Left forelimb (tissue), 1 donor: ENCODE measurements at places on chromosomes 1 and 21.

DNA sequence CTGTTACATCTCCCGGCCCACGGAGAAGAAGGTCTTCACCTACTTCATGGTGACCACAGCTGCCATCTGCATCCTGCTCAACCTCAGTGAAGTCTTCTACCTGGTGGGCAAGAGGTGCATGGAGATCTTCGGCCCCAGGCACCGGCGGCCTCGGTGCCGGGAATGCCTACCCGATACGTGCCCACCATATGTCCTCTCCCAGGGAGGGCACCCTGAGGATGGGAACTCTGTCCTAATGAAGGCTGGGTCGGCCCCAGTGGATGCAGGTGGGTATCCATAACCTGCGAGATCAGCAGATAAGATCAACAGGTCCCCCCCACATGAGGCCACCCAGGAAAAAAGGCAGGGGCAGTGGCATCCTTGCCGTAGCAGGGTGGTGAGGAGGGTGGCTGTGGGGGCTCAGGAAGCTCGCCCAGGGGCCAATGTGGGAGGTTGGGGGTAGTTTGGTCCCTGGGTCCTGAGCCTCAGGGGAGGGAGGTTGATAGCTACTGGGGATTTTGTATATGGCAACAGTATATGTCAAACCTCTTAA lies 2.3 kb downstream of the GJB4 start:
- DNase-seq = no peak

GRCh38 chr1:150997949-150998348 lies 8.8 kb downstream of the MINDY1 start:
- DNase-seq = no peak

- DNase-seq = peak; percentile 64
These were observed 24.7 kb upstream of the LRRC47 start for GRCh38 chr1:3821004-3821403.

- DNase-seq = no peak
These were observed 1179.6 kb downstream of the AMY1C start for GRCh38 chr1:104929280-104929679.

DNA sequence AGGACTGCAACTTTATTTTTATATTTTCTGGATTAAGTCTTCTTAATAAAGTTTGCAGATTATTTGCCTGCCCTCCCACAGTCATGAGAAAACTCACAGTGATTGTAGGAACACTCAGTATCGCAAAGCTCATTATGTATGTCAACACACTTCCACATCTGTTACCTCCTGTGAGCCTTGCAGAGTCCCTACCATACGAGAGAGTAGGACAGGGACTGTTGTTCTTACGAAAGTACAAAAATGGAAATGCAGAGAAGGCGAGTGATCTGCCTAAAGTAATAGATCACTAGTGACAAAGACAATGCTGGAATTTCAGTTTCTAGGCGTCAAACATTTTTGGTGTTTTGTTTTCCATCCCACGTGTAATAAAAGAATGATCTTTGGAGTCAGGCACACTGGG lies 131.7 kb downstream of the SYT2 start:
- DNase-seq = no peak

GRCh38 chr1:201758499-201759050 lies 70.4 kb upstream of the IPO9 start:
- DNase-seq = no peak

- no peak for DNase-seq
These were observed 570 bp upstream of the NEK7 start for GRCh38 chr1:198156111-198156744.

DNA sequence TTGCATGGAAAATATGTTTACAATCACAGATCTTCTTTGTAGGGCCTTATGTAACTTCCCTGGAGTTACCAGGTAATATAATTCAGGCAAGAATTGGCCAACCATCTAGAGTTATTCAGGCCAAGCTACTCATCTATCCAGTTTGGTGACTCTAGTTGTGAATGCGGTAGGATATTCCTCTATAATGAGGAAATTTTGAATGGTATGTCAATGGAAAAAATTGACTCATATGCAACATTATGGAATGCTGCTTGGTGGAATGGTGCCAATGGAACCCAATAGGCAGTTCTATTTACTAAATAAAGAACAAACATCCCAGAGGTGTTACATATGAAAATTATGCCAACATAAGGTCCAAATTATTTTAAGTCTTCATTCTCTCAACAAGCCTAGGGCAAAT lies 5.6 kb upstream of the TNFSF18 start:
- no peak for DNase-seq

DNA sequence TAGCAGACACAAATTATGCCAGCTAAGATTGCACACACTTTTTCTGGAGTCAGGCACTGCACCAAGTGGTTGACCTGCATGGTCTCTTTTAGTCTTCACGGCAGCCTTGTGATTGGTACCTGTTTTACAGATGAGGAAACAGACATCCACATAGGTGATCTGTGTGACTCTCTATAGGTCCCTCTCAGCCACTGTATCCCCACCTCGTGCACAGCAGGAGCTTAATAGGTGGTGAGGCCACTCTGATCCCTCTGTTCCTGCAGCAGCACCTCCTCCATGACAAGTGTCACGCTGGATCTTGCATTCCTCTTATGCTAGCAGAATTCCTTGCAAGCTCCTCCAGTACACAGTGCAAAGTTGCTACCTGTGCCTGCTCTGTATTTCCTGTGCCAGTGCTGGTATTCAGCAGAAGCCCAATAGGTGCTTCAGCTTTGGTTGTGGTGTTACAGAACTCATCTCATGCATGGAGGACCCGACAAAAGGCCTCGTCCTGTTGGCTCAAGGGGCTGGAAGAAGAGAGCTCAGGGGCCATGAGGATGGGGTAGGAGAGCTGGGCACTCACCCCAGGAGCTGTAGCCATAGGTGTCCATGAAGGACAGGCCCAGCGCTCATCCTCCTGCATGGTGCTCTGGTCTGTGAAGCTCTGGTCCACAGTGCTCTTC lies 546.7 kb downstream of the PTPRU start:
- peak; percentile 26 for DNase-seq

GRCh38 chr1:106465666-106466065 lies 590.8 kb upstream of the PRMT6 start:
- no peak for DNase-seq

- no peak for DNase-seq
These were observed 618.2 kb downstream of the BRINP3 start for GRCh38 chr1:189859385-189859977.

GRCh38 chr1:204331847-204332487 lies 27.8 kb downstream of the PLEKHA6 start:
- no peak for DNase-seq

GRCh38 chr1:242506724-242507123 lies 17.8 kb downstream of the PLD5 start:
- no peak for DNase-seq

- no peak for DNase-seq
These were observed 7.1 kb downstream of the NHLH2 start for GRCh38 chr1:115833856-115834255.

- DNase-seq = no peak
These were observed 22.4 kb upstream of the PALMD start for GRCh38 chr1:99623554-99623953.

GRCh38 chr1:206693592-206693991 lies 8.9 kb downstream of the MAPKAPK2 start:
- DNase-seq = no peak

DNA sequence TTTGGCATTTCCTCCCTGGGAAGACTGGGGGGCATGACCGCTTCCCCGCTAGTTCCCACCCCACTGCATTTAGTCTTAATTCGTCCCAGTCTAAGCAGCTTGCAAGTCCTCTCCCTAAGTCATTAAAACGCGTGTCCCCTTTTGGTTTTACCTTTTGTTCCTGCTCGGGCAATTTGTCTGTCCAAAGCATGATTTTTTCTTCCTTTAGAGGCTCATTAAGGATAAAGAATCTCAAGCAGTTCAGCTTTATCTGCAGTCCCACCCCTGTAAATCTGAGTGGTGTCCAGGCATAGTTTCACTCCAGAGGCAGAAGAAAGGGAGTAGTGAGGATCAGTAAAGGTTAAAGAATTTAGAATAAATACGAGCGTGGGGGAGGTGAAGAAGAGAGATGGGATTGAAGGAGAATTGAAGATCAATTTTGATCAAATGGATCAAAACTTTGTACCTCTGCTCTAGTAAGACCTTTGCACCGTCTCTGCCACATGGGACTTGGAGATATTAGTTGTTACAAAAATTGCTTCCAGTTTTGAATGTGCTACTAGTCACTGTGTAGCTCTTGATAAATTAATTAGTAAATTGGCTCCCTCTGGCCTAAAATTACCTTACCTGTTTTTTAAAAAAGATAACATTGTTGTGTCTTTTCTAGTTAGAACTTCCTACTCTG lies 989 bp upstream of the ETV3 start:
- DNase-seq = no peak

GRCh38 chr1:9784508-9785133 lies 39.1 kb downstream of the CLSTN1 start:
- no peak for DNase-seq

DNA sequence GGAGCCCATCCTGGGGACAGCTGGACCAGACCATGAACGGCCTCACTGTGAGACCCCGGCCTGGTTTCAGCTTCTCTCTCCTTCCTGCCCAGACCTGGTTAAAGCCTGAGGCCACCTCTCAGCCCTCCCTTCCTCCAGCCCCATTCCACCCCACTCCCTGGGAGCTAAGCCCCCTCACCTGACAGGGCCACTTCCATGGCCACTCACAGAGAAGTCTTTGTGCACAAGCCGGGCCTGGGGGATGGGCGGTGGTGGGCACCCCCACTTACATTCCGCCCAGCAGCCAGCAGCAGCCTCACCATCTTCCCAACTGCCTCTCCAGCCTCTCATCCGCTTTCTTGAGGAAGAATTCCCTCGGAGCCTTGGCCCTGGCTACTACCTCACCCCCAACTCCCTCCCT lies 40.4 kb downstream of the RHBG start:
- DNase-seq = no peak

- DNase-seq = no peak
These were observed 53.4 kb downstream of the MIER1 start for GRCh38 chr1:66978201-66978600.

DNA sequence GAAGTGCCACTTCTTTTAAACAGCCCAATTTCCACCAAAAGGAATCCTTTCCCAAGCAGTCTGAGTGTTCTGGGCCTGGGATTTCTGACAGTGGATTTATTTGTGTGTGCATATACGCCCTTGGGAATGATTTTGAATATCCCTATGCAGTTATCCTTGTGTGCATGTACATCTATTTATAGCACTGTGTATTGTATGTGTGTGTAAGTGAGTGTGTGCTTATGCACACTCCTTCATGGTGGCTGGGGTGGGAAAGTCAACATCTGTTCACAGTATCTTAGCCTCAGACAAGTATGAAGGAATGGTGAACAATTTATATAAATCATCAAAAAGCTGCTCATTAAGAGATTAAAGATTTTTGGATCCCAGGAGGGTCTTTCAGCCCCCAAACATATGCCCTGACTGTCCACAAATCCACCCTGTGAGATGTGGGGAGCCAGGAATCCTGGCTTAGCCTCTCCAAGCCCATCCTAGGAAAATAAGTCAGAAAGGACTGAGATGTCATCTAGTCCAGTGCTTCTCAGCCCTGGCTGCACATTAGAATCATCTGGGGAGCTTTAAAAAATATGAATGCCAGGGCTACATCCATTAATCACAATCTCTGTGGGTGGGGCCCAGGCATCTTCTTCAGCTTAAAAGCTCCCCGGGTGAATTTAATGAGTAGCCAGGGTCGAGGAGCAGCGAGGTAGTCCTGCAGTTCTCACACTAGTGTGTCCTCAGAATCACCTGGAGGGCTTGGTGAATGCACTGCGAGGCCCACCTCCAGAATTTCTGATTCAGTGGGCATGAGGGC lies 101.4 kb downstream of the PLXNA2 start:
- no peak for DNase-seq

DNA sequence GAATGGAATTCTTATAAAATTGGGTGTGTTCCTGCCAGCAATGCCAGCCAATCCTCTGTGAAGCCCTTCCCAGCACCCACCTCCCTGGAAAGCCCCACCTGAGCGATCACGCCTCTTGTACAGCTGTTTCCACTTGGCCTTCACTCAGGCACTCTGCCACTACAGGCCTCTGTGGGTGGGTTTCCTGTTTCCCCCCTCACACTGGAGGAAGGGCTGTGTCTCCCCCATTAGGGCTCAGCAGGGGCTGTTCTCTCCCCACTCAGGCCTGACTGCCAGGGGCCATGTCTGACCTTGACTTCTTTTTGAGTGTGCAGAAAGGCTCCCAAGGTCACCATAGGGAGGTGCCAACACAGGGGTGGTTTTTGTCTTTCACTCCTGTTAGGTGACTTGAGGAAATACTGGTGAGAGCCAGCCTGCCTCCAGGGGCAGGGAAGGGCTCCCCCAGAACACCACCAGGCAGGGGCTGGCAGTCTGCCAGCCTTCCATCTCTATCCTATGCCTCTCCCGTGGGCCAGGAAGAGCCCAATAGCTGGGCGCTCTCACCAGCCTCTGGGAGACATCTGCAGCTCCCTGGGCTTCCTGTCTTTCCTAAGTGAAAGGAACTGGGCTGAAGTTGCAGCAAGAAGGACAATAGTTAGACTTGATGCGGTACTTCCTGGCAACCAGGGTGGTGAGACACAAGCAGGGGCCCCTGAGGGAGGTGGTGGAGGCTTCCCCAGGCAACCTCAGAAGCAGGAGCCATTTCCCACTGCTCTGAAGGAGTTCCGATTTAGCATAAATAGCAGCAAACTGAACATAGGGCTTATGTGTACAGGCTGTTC lies 49.1 kb downstream of the ELK4 start:
- DNase-seq = no peak

- no peak for DNase-seq
These were observed 48.7 kb upstream of the PSEN2 start for GRCh38 chr1:226821719-226822085.

DNA sequence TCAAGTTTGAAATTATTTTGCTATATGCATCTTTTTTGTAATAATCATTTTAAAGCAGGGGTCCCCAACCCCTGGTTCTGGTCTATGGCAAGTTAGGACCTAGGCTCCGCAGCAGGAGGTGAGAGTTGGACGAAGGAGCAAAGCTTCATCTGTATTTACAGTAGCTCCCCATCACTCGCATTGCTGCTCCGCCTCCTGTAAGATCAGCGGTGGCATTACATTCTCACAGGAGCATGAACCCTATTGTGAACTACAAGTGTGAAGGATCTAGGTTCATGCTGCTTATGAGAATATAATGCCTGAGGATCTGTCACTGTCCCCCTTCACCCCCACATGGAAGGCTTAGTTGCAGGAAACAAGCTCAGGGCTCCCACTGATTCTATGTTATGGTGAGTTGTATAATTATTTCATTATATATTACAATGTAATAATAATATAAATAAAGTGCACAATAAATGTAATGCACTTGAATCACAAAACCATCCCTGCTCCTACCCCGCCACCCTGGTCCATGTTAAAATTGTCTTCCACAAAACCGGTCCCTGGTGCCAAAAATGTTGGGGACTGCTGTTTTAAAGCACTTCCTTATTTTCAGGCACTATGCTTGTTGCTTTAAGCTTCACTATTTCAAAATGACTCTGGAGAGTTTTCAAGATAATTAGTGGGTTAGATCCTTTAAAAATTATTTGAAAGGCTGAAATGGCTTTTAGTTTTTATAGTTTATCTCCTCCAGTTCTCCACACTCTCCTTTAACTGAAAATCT lies 74.8 kb downstream of the PLA2G4A start:
- DNase-seq = no peak

DNA sequence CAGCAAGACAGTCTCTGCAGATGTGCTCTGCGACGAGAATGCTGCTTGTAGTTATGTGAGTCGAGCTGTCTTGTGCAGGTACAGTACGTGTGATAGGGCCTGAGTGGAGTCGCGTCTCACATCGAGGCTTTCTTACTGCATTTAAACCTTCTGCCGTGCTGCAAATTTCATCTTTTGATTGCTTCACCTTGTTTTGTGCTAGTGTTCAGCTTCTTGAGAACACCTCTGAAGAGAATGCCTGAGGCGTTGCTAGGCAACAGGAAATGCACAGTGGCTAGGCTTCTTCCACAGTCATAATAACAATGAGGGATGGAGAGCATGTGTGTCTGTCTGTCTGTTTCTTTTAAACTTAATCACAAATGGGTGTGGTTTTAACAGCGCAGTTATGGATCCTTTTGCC lies 52.9 kb downstream of the MRPS6 start:
- DNase-seq = no peak
